ENCODE measurements at places on chromosomes 16 and 17. TPM values are rescaled to one million over a fixed set of nuclear protein-coding genes. Genes with fewer than 3 reads are reported as not detected.

KRTAP1-4 gene
- not detected for total RNA-seq

TP53TG3C gene
- total RNA-seq = not detected

C17orf113 gene
- 1.2 TPM for total RNA-seq

DNA sequence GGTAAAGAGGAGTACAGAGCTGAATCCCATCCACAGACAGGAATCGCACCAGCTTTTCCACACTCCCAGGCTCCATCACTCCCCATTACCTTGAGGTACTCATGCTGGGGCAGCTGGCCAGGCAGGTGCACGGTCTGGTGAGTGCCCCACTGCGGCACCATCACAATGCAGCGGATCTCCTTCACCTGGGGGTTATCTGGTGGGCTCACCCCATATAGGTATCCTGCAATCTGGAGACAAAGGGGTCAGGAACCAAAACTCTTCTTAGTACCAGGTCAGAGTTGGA lies 1.8 kb upstream of the RILP start:
- peaks cover 23% of the 10 kb centered on the region for H3K4me1 ChIP-seq
- H3K27ac ChIP-seq = peak overlapping the region; percentile 100
- no peaks in the 10 kb centered on the region for H3K27me3 ChIP-seq
- no peak for DNase-seq
- H3K4me3 ChIP-seq = no peak overlapping the region

DNA sequence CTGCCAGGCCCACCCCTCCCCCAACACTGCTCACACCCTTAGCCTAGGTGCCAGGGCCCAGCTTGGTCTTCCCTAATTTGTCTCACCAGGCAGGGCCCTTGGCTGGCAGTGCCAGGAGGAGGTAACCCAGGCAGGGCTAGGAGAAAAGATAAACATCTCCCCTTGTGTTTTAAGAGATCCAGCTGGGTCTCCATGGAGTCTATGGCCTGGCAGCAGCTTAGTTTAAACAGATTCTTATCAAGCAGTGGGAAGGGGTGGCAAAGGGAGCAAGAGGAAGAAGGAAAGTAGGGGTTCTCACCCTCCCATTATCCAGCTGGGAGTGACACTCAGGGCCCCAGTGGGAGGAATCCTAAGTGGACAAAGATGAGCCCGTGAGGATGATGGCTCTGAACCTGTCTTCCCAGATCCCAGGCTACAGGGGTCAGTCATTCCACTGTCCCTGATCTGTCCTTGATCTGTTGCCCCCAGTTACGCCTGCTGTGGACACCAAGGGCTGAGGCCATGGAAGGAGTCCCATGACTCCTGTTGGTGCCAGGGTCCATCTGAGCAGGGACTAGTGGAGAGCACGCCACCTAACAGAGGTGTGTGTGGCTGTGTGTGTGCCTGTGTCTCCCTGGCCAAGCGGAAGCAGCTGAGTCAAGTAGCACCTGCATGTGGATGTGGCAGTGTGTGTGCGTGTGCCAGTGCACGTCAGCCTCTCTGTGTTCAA lies 47.4 kb upstream of the MEIOC start:
- no peak for DNase-seq
- H3K27ac ChIP-seq = no peak overlapping the region
- H3K27me3 ChIP-seq = no peaks in the 10 kb centered on the region
- H3K36me3 ChIP-seq = no peaks in the 10 kb centered on the region

- no peaks in the 10 kb centered on the region for H3K27me3 ChIP-seq
- no peaks in the 10 kb centered on the region for H3K36me3 ChIP-seq
- DNase-seq = no peak
- H3K4me1 ChIP-seq = peaks cover 24% of the 10 kb centered on the region
These were observed 17.6 kb downstream of the MAPK8IP3 start for GRCh38 chr16:1723450-1724147.
